ENCODE measurements at places on chromosomes 2 and 18. TPM values are rescaled to one million over a fixed set of nuclear protein-coding genes. Genes with fewer than 3 reads are reported as not detected.

DNA sequence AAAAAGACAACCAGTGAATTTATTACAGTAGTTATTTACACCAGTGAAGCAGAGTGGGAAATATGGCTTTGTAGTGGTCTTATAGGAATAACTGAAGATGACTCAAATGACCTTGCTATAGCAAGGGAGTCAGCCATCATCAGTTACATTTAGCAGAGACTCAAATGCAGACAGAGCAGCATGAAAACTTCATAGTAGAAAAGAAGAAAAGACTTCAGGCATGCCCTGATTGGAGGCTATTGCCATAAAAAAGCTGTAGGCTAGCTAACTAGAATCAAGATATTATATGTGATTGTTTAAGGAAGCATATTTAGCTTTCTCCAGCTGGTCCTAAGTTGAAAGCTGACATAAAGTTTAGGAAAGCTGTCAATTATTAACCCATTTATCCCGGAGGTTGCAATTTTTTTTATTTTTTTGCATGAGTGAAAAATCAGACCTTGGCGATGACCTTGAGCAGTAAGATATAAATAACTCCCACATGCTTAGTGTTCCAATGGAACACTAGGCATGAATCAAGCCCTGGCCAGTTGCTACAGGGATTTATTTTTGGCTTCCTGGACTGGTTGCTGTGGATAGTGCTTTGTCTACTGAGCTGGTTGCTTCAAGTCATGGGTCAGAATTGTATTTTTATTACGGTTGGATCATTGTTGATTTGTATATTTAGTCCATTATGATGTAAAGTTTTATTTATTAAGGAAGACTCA is 675.6 kb upstream of the VRK2 start:
- DNase-seq = no peak

- DNase-seq = no peak
Observed at GRCh38 chr18:46630160-46630559, 26.9 kb downstream of the LOXHD1 start.

DNA sequence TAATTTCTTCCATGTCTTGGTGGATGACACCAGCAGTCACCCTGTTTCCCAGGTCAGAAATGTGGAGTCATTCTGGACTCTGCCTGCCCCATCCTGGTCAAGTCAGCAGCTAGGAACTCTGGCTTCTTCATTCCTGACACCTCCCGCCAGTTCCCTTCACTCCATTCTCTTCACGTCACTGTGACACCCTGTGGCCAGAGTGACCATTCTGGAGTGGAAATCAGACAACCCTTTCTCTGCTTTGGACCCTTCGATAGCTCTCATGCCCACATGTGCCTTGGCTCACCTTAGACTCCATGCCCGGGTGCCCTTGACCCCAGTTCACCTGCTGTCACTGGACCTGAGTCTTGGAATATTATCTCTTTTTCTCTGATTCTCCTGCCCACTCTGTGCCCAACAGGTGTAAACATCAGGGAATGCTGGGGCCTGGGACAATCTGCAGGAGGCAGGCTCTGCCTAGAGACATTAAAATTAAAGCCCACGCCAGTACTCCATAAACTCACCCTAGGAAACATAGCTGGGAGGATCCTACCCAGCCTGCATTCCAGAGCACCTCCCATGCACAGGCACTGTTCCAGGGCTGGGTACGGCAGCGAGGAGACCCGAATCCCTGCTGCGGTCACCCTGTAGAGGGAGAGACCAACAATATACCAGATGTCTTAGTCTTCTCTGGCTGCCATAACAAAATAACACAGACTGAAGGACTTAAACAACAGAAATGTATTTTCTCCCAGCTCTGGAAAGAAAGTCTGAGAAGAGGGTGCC is 41.1 kb upstream of the FAHD2A start:
- no peak for DNase-seq

DNA sequence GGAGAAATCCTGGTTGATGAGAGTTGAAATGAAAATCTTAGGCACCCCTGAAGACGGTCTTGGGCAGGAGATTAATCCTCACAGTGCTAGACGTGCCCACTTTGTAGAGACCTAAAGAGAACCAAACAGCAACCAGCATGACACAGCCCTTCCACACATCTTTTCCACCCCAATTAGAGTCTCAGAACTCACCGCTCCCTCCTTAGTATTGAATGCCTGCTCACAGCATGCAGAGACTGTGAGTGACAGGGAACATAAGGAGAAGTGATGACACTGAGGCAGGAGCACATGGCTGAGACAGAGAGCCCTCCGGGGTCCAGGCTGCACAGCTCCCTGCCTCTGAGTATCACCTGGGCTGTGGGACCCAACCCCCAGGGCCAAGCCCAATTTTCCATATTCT is 367.6 kb downstream of the EIPR1 start:
- DNase-seq = no peak

GRCh38 chr2:15664273-15665066 is 72.8 kb downstream of the DDX1 start:
- DNase-seq = no peak

GRCh38 chr2:73896362-73897239 is 3.8 kb downstream of the ACTG2 start:
- no peak for DNase-seq

DNA sequence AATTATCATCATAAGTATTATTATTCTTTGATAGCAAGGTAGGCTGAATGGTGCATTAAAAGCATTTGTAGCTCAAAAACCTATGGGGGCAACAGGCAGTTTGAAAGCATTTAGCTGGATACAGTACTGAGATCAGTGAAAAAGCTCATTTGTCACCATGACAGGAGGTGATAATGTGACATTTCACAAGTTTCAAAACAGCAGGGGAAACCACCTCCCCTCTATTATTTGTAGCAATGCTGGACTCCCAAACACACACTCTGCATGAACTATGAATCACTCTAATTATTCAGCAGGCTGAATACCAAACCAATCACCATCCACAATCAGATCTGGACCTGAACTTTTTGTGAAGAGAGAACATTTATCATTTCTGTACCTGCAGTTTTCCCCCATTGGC is 63.4 kb downstream of the MYO5B start:
- DNase-seq = no peak

DNA sequence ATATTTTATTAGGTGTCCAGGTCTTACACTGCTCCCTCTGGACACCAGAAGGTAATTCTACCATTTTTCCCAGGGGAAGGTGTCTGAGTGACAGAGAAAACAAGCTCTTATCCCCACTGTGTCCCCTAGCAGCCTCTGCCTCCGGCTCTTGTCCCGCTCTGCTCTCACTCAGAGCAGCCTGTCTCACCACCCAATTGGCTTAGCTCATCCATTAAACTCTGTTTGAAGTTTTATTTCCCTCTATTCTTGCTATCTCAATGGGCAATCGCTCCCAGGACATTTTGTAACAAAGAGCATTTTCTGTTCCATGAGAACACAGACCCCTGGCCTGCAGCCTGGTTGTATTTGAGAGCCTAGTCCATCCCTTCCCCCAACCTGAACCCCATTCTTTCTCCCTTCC is 90.6 kb upstream of the LDAH start:
- DNase-seq = no peak

DNA sequence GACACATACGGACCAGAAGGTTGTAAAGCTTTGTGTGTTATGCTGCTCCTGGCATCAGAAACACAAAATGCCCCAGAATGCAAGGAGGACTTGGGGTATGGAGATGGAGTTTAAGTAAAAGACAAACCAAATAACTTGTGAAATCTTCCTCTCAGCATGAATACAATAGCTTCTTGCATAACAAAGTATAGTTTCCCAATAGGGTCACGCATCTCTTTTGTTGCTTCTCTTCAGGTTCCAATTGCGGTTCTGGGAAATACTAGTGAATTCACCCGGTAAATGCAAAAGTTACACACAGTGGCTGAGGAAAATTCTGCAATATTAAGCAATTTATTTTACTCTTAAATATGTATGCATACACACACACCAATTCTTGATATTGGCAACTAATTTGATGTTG is 339.2 kb upstream of the EPHA4 start:
- no peak for DNase-seq

DNA sequence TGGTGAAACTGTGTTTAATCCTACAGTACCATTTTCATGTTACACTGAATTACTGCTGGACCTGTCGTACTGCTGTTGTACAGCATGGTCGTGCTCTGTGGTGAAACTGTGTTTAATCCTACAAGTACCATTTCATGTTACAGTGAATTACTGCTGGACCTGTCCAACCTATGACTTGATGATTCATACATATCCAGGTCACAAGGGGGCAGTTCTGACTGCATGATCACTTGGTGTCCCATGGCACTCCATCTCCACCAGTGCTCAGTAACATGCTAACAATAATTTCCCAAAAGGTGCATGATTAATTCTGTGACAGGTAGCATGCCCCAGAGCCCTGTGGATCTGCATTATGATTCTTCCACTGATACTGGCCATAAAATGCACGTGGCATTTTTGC is 101.6 kb downstream of the ADCYAP1 start:
- no peak for DNase-seq

- DNase-seq = no peak
Observed at GRCh38 chr18:54608028-54608642, 17.1 kb downstream of the DYNAP start.

DNA sequence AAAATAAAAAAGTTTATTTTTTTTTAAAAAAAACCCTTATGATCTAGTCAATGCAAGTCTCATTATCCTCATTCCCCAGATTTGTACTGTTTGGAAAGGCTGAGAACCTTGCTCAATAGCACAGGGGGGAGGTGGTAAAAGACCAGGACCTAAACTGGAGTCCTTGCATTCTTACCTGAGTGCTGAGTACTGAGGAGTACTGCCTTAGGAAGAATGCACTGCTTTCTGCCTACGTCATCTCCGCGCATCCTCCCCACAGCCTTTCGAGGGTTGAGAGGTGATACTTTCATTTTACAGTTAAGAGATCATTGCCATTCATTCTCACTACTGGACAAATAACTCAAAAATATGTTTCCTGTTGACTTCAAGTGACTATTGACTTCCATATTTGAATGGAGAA is 73.8 kb downstream of the MAP3K20 start:
- DNase-seq = no peak

DNA sequence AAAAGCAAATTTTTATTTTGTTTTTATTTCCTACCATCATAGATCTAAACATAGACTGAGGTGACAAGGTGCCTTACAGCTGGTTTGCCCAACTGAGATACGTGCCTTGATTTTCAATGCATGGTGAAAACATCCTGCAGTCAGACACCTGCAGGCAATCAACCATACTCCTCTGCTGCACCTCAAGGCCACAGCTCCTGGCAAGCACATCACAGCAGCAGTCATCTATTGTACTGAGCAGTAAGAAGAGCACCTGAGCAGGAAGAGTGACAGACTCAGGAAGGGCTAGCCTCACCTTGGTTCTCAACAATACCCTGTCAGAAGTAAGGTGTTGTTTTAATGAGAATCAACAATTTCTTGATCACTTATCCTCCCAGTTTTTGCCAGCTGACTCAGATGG is 1206.8 kb upstream of the NRXN1 start:
- no peak for DNase-seq

DNA sequence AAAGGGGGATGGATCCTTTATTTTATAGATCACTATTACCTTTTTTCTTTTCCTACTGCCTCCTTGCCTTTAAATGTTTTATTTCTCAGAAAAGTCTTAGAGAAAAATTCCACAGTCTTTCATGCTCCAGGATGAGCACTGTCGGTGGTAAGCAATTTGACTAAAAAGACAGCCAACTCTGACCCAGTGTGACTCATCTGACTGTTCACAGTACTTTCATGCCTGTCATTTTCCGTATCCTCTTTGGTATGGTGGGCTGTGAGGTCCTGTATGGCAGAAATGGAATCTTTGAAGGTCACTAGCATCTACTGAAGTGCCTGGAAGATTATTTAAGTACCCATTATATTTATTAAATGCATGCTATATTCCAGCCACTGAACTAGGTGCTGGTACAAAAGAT is 2.1 kb upstream of the RFTN2 start:
- no peak for DNase-seq

DNA sequence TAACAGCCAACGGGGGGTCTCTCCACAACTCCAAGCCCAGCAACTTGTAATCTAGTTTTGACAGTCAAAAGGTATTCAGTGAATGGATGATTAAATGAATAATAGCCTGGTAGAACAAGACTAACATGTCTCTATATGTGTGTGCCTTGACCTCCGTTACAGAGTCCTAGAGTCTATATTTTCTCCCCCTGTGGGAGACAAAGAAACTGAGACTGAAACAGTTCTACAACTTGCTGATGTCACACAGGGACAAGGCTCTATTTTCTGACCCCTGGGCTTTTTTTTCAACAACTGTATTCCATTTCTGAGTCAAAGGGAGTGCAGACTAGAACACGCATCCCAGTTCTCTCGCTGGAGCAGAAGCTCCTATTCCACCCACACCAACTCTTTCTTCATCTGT is 223.6 kb upstream of the AGAP1 start:
- no peak for DNase-seq

DNA sequence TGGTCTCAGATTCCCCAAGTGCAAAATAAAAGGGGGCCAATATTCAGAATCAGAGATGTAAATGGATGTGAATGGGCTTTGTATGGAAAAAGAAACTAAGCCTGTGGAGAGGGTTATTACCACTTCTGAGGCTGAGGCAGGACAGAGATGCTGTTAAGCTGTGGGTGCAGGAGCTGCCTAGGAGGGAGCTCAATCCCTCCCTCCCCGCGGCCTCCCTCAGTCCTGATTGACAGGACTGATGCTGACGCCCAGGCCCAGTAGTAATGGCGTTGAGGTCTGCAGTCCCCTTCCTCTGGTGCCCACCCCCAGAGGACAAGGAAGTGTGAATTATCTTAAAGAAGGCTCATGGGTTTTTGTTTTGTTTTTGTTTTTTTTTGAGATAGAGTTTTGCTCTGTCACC is 40.4 kb downstream of the PSD4 start:
- DNase-seq = no peak

GRCh38 chr2:157935378-157935906 is 59.3 kb upstream of the ACVR1 start:
- DNase-seq = no peak

- no peak for DNase-seq
Observed at GRCh38 chr2:174395969-174396630, 570 bp downstream of the SCRN3 start.

Gene ABHD1
- not detected for total RNA-seq

Gene IL36G
- total RNA-seq = not detected

Gene FEV
- not detected for total RNA-seq

Gene NT5DC4
- not detected for total RNA-seq

Gene IL1A
- total RNA-seq = not detected

Gene MRPL19
- total RNA-seq = 166 TPM

Gene RAB27B
- 0.11 TPM for total RNA-seq

Gene TUBA3E
- total RNA-seq = not detected

Gene ITGAV
- 115 TPM for total RNA-seq

Gene NTSR2
- not detected for total RNA-seq

Gene TUBB6
- 800 TPM for total RNA-seq

Gene LINC00305
- total RNA-seq = not detected

Gene SLC9A4
- not detected for total RNA-seq

Gene RGPD3
- 0.75 TPM for total RNA-seq

Gene B4GALT6
- 0.32 TPM for total RNA-seq

Gene GPR75
- total RNA-seq = 0.21 TPM
